NCI-H510A (cell line): ENCODE measurements at places on chromosomes 4 and X.

GRCh38 chr4:173990126-173990868 lies 293.2 kb downstream of the FBXO8 start:
- no peak for DNase-seq

DNA sequence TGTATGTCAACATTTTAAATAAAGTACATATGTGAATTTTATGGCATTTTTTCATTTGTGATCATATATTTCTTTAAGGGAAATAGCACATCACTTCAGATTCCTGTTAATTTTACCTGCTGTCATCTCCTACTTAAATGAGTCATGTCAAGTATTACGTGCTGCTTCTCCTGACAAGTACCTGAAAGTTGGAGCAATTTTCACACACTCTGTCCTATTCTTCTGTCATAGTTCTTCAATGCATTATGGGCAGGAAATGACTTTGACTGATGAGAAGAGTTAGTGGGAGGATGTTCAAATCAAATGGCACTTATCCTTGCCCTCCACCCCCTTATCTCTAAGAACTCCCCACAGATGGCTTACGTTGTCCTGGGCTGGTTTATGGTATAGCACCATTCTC lies 64.2 kb upstream of the SYTL5 start:
- DNase-seq, result no peak

- DNase-seq, result no peak
Measured at GRCh38 chr4:147839663-147840062, 107.8 kb downstream of the ARHGAP10 start.

DNA sequence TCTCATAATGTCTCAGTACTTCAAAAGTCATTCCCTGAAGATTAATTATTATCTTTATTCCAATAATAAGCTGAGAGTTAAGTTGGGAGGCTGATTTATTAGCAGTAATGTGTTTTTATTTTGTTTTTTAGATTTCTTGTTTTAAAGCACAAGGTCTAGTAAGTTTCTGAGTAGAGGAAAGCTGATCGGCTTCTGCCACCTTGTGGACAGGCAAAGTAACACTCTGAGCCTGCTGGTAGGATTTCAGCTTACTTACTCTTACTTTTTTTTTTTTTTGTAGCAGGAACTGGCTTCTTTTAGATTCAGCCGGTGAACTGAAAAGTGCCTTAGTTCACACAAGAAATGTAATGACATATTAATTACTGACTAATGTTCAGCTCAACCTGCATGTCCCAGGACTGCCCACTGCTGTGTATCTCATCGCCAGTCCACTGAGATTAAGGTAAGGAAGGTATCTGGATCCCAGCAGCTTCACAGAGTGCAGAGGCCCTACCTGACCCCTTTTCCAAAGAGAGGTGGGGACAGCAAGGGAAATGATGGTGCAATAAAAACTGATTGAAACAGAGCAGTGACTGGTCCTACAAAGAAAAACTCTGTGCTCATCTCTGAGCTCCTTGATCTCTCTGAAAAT lies 126.5 kb downstream of the ADGRA3 start:
- DNase-seq, result no peak

GRCh38 chr4:146949559-146949958 lies 3.9 kb upstream of the TTC29 start:
- DNase-seq, result no peak

GRCh38 chr4:144574000-144574399 lies 72.0 kb upstream of the HHIP start:
- DNase-seq, result no peak

GRCh38 chr4:122992057-122992456 lies 69.7 kb upstream of the NUDT6 start:
- DNase-seq, result no peak

DNA sequence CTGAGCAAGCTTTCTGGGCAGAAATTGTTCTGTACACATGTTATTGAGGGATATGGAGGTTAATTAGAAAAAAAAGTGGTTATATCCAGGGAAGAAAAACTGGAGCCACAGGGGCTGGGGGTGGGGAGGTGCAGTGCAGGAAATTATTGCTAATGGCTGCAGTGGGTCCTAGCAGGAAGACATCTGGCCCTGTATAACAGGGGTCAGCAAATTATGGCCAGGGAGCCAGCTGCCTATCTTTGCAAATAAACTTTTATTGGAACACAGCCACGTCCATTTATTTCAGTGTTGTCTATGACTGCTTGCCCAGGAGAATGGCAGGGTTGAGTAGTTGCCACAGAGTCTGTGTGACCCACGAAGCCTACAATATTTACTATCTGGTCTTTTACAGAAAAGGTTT lies 23.4 kb upstream of the PRPS2 start:
- DNase-seq, result no peak

- DNase-seq, result no peak
Measured at GRCh38 chr4:183788308-183788905, 116.7 kb upstream of the STOX2 start.

DNA sequence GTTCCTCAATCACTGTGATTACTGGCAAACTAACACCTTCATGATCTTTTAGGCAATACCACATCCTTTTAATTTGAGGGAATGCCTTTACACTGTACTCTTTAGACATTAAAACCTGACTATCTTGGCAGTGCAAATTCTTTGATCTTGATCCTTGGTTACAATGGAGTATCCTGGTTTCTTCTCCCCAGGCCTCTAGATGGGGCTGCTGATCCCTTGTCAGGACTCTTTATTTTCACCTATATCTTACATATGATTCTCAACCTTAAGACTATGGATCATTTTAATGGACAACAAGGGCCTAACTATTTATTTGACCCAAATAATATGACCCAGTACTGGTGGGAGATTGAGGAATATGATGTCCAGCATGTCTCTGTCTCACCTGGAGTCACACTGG lies 1005.5 kb upstream of the INTU start:
- no peak for DNase-seq

- no peak for DNase-seq
Measured at GRCh38 chr4:179563741-179564140, 2121.5 kb upstream of the AGA start.

GRCh38 chrX:49186125-49187027 lies at the start of gene PRICKLE3:
Gene PRICKLE3 (minus strand): TSS chrX:49186373. CDS start chrX:49186297, 76 bp downstream.
- DNase-seq, result peak; percentile 58

DNA sequence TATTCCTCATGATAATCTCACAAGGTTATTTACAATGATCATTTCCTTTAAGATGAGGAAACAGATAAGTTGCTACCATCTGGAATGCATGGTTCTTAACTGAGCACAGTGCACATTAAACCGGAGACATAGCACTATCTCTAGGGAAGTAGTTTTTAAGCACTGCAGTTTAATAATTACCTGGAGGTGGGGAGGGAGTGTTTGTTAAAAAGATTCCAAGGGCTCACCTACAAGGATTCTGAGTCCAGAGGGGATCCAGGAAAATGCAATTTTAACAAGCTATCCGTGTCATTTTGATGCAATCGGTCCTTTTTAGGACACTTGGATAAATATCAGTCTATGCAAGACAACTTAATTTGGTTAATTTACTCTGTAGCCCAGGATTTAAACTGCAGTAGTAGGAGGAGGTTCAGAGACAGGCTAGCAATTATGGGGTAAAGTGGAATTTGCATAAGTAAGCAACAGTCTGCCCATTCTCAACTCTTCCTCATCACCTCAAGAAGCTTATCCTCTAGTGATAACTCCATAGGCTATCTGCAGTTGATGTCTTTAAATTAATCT lies 2.8 kb upstream of the PDLIM5 start:
- no peak for DNase-seq

DNA sequence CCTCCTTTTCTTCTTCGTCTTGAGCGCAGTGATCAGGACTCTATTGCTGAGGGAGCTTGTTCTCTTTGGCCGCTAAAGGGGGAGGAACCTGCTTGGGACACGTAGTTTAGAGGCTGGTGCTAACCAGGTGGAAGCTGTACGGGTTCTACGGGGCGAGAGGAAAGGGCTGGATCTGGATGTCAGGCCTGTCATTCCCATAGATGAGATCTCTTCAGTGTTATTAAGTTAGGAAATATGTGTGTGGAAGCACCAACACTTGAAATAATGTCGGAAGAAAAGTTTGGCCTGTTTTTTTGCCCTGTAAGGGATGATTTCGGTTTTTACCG lies 643 bp downstream of the SRP72 start:
- peak; percentile 36 for DNase-seq

GRCh38 chr4:119139311-119139710 lies 3.7 kb downstream of the MYOZ2 start:
- no peak for DNase-seq

GRCh38 chr4:47798165-47798564 lies 39.7 kb downstream of the CORIN start:
- DNase-seq, result no peak
